ENCODE measurements at places on chromosomes 4 and X.

DNA sequence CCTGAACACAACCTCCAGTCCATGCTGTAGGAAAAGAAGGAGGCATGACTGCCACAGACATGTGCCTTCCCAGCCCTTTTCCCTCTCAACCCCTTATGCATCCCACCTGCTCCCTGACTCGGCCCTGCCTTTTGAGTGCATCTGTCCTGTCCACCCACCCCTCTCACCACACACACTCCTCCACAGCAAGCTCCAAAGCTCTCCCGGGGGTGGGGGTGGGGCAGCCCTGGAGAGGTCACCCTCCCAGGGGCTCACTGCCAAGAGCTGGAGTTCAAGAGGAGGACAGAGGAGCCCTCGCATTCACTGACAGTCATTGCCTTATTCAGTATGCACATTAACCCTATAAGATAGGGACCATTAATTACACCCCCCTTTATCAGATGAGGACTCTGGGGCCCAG lies 46.6 kb upstream of the MAMLD1 start:
- no peak for DNase-seq

GRCh38 chr4:4395849-4396627 lies 9.1 kb downstream of the NSG1 start:
- DNase-seq = no peak

DNA sequence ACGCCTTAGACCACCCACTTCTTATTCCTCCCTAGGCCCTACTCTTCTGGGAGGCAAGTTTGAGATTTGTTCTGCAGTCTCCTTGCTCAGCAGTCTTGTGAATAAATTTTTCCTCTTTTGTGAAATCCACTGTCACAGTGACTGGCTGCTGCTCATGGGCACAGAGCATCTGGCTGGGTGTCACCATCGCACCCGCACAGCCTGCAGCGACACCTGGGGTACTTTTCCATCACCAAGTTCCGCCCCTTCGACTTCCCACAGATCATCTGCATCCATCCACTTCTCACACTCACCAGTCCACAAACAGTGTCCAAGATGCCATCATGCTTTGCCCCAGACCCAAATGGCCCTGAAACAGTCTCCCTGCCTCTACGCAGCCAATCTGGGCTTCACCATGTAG lies 36.4 kb upstream of the AFAP1 start:
- DNase-seq = no peak

DNA sequence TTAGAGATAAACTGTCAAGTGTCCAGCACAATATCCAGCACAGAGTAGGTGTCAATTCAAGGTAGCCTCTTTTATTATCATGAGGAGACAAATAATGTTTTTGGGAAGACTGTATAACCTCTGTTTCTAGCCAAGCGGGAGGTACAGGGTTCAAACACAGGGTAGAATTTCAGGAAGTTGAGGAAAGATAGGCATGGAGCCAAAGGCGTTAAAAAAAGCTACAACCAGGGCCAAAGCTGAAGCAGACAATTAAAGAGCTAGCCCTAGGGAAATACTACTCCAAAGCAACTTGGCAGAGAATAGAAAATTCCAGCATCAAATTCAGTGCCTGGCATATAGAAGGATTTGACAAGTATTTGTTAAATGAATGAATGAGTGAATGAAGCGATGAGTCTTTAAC lies 40.0 kb upstream of the CASK start:
- DNase-seq = no peak

DNA sequence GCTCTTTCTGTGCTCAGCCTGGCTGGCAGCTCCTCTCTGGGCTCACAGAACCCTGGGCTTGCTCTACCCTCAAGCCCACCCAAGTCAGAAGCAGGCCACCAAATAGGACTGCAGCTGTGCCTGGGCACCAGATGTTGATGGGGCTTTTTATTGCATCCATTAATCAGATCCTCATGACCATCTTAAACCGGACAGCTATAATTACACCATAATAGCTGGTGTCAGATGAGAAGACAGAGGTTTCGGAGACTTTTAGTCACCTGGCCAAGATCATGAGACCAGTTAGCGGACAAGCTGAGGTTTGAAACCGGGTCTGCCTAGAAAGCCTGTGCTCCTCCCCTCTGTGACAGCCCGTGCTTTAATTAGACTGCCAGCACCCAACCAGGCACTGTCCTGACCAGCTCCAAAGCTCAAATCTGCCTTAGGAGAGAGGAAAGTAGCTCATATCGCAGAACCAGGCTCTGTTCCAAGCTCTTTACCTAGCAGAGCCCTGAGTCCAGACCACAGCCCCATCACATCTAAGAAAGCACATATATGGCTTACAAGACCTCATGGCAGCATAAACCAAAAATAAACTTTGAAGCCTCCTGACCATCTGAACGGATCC lies 88.9 kb downstream of the JAKMIP1 start:
- no peak for DNase-seq

GRCh38 chr4:70277121-70277520 lies 34.7 kb downstream of the CSN3 start:
- DNase-seq = no peak

- DNase-seq = no peak
Observed at GRCh38 chr4:40586729-40587128, 42.9 kb downstream of the RBM47 start.

DNA sequence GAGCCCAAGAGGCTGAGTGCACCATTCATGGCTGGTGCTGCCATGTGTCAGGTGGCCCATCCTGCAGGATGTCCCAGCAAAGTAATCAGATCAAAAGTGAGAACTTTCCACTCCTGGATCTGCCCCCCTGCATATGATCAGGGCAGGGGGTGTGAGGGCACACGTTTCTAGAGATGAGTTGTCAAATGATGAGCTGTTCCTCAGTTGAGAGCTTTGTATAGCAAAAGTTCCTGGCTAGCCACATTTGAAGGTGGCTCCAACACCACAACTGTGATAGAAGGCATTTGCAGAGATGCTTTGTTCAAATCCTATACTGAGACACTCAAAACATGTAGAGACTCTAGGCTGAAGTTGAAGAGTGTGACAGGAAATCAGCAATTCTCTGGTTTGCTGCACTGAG lies 501.8 kb downstream of the BCOR start:
- DNase-seq = no peak

- DNase-seq = no peak
Observed at GRCh38 chr4:81652069-81652478, 180.4 kb upstream of the RASGEF1B start.

- no peak for DNase-seq
Observed at GRCh38 chr4:125666635-125667034, 351.9 kb downstream of the FAT4 start.

GRCh38 chr4:152531479-152531878 lies 4.4 kb downstream of the FBXW7 start:
- DNase-seq = no peak

GRCh38 chrX:132037479-132037993 lies 14.4 kb downstream of the STK26 start:
- DNase-seq = no peak

DNA sequence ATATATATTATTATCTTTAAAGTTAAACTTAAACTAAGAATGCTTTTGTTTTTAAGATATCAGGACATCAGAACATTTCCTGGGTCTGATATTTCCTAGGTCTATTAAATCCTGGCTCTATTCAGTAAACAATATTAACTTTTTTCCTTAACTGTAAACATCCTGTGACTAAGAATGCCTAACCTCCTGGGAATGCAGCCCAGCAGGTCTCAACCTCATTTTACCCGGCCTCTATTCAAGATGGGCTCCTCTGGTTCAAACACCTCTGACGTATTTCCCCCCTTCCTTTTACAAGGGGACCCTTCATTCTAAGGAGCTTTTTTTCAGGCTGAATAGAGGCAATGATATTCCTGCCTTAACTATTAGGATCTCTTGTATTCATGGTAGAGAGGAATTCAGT lies 35.8 kb upstream of the DYNLT3 start:
- no peak for DNase-seq

DNA sequence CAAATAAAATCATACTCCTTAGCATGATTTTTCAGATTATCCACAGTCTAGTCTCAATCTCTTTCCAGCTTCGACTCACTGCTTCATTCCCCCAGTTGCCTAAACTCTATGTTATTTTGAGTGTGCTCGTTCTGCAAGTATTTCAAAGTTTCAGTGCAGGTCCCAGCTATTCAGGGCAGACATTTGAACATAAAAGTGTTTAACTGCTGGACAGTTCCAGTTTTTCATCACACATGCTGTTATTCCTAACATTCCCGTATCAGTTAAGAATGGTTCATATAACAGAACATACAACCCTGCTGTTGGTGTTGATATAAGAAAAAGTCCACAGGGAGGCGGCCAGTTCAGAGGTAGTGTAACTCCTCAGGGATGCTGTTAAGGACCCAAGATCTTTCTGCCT lies 113.3 kb downstream of the SLIT2 start:
- no peak for DNase-seq

DNA sequence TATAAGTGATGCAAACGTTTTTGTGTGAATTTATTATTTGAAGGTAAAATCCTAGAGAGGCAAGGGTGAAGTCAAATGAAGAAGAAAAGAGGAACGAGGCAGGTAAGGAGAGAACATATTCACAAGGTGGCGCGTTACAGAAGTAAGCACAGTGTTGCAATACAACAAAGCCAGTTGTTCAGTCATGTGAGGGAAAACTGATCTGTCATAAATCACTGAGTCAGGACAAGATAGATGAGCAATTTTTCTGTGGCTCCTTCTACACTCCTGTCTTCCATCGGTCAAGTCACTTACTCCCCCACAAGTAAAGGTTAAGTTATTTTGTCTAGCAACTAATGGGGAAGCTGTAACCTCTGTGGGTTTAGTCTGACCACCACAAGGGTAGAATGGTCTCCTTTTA lies 203.0 kb upstream of the GK2 start:
- DNase-seq = no peak

- no peak for DNase-seq
Observed at GRCh38 chrX:63424063-63424462, 72.9 kb upstream of the SPIN4 start.

GRCh38 chrX:151973851-151974335 lies 583 bp downstream of the GABRE start:
- no peak for DNase-seq

GRCh38 chrX:153627675-153628111 lies 19.3 kb upstream of the DUSP9 start:
- DNase-seq = no peak

GRCh38 chr4:160423879-160424451 lies 1321.1 kb downstream of the RAPGEF2 start:
- no peak for DNase-seq

Measured in stimulated activated CD8-positive, alpha-beta memory T cell treated with anti-CD3 and anti-CD28 coated beads, Interleukin-7, amount 100 ng/mL, for 48 hours (primary cell).